Esophagus squamous epithelium (tissue), 5 donors: ENCODE measurements at places on chromosomes 11 and 22.
A peak's percentile ranks its signal among the peaks of the same experiment; 100 is the strongest.

DNA sequence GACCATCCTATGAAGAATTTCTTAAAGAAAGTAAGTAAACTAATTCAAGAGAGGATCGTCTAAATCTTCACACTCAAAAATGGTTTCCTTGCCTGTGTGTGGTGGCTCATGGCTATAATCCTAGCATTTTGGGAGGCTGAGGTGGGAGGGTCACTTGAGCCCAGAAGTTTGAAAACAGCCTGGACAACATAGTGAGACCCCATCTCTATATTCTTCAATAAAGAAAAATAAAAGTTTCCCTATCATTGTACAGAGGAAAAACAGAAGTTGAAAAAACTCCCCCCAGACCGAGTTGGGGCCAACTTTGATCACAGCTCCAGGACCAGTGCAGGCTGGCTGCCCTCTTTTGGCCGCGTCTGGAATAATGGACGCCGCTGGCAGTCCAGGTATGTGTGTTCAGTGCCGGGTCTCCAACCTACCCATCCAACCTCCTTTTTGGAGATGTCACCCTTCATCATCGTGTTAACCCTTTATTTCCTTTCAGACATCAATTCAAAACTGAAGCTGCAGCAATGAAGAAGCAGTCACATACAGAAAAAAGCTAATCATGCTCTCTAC is 3.0 kb downstream of the RPS25 start:
- H3K4me3 ChIP-seq, result no peak overlapping the region
- peaks cover 24% of the 10 kb centered on the region for H3K36me3 ChIP-seq
- DNase-seq, result no peak
- H3K27ac ChIP-seq, result no peak overlapping the region

DNA sequence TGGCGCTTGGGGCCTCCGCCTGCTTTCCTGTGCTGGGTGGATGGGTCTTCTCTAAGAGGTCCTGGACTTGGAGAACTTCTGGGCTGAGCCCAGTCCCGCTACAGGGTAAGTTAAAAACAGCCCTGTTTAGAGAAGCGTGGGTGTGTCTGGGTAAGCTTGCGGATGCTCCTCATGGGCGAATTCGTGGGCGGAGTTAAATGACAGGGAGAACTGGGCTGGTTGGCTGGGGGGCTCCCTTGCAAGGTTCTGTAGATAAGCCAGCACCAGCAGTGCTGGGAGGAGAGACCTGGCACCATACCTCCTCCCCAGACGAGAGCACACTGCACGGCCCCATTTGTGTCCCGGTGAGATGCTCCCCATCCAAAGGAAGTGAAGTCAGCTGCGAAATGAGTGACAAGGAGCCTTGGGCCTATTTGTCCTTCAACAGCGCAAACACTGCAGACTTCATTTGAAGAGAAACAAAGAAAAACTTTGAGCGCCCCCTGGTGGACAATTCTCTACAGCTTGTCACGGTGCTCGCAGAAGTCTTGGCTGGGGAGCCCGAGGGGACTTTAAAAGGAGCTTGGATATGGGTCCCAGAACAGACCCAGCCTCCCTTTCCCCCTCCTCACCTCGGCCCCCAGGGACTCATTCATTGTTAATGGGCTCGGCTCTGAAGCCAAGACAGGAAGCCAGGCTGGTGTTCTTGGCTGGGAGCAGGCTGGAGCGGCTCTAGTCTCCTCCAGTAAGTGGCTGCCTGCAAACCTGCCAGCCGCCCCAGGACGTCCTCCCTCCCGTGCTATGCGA is 39.5 kb downstream of the TP53I11 start:
- peaks cover 24% of the 10 kb centered on the region for H3K4me1 ChIP-seq
- no peak overlapping the region for H3K27ac ChIP-seq
- no peaks in the 10 kb centered on the region for H3K36me3 ChIP-seq
- no peaks in the 10 kb centered on the region for H3K27me3 ChIP-seq

GRCh38 chr11:123584186-123584585 is 70.2 kb downstream of the SCN3B start:
- H3K4me1 ChIP-seq, result no peaks in the 10 kb centered on the region
- H3K27ac ChIP-seq, result no peak overlapping the region
- DNase-seq, result no peak
- no peaks in the 10 kb centered on the region for H3K36me3 ChIP-seq

- no peaks in the 10 kb centered on the region for H3K36me3 ChIP-seq
- peak overlapping the region; percentile 51 for H3K27ac ChIP-seq
- H3K4me1 ChIP-seq, result peaks cover 19% of the 10 kb centered on the region
- H3K4me3 ChIP-seq, result no peak overlapping the region
- DNase-seq, result no peak
Measured at GRCh38 chr22:46934746-46935491, 172.5 kb downstream of the TBC1D22A start.

DNA sequence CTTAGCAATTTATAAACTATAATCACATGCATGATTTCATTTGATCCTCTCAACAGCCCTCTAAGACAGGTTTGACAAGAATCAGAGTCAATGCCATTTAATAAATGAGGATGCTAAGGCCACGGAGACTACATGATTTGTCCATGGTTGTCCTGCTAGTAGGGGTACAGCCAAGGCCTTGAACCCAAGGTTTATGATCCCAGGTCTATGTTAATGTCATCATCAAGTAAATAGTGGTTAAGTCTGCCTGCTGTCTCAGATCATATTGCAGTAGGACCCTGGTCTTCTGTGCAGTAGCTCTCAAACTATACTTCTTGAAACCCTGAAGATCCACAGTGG is 17.7 kb upstream of the SYTL2 start:
- no peak overlapping the region for H3K27ac ChIP-seq
- H3K4me3 ChIP-seq, result no peak overlapping the region
- DNase-seq, result no peak
- peaks cover 9% of the 10 kb centered on the region for H3K4me1 ChIP-seq
- H3K36me3 ChIP-seq, result no peaks in the 10 kb centered on the region
